Stimulated activated CD4-positive, alpha-beta T cell treated with anti-CD3 and anti-CD28 coated beads, TNF-alpha, amount 100 ng/mL, for 1 hour (primary cell): ENCODE measurements at places on chromosomes 1 and 21.

GRCh38 chr21:43917515-43918384, 52.7 kb downstream of the AGPAT3 start:
- no peak for DNase-seq

DNA sequence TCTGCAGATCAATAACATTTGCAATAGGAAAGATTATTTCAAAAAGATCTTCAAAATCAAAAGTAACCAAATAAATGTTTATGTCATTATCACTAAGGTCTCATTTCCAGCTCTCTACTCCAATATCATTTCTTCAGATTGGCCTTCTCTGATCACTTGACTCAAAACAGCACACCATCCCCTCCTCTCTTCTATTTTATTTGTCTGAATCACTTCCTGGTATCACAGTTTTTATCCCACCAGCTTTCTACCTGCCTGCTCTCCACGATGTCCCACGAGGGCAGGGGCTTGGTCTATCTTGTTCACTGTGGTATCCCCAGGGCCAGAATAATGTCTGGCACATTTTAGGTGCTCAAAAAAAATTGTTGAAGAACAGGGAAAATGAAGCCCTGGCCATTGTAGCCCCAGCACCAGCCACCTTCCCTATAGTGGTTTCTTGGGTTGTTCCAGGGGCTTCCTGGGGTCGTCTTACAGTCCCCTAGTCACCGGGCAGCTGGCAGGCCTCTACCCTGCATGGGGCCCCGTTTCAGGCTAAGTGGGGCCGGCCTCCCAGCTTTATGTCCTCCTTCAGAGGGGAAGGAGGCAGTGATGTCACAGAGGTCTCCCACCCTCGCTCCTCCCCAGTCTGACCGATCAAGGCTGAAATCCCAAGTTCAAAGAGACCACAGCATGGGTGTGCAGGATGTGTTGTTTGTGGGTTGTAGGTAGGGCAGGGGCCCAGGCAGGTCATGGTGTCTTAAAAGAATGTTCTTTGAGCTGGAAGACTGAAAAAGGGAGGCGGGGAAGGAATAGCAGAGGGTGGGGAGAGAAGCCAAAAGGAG, 3.5 kb upstream of the PADI1 start:
- no peak for DNase-seq

- no peak for DNase-seq
Observed at GRCh38 chr1:205258261-205258691, 30.5 kb downstream of the TMCC2 start.

DNA sequence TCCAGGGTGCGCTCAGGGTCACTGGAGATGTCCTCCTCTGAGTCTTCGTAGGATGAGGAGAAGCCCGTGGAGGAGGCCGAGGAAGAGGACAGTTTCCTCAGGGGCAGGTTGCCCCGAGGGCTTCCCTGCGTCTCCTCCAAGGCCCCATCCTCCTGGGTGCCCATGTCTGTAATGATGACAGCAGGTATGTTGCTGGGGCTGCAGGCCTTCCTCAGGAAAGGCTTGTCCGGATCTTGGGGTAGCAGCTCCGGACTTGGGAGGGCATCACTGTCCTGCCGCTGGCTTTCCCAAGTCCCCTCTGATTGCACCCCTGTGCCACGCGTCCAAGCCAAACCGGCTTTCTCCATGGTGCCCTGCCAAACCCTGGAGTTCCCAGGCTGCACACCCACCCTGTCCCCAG, 3.5 kb downstream of the ITPKB start:
- no peak for DNase-seq

- no peak for DNase-seq
Observed at GRCh38 chr1:81345110-81345509, 455.6 kb upstream of the ADGRL2 start.

GRCh38 chr21:39087238-39088030, 95.8 kb downstream of the PSMG1 start:
- DNase-seq = no peak

GRCh38 chr1:236154671-236155398, 12.5 kb downstream of the GPR137B start:
- no peak for DNase-seq
